ENCODE measurements at places on chromosomes 16 and 17. TPM values are rescaled to one million over a fixed set of nuclear protein-coding genes. Genes with fewer than 3 reads are reported as not detected.

Gene FNDC8
- total RNA-seq: under 0.01 TPM

Gene SPHK1
- total RNA-seq: 196 TPM

Gene IL21R
- 0.13 TPM for total RNA-seq

Gene APOH
- not detected for total RNA-seq

Gene NOTUM
- total RNA-seq: under 0.01 TPM

Gene ALOX15B
- not detected for total RNA-seq

Gene SLFN12
- total RNA-seq: 42.9 TPM

Gene C16orf96
- total RNA-seq: not detected

Gene WRAP53
- 6.9 TPM for total RNA-seq

Gene ATP2A1
- 0.13 TPM for total RNA-seq

Gene ERBB2
- total RNA-seq: 1.1 TPM

Gene CDH5
- total RNA-seq: 263 TPM

Gene HS3ST3A1
- total RNA-seq: 0.39 TPM

Gene JPH3
- total RNA-seq: 0.64 TPM

Gene GNG13
- total RNA-seq: not detected

Gene MT1M
- 0.38 TPM for total RNA-seq

DNA sequence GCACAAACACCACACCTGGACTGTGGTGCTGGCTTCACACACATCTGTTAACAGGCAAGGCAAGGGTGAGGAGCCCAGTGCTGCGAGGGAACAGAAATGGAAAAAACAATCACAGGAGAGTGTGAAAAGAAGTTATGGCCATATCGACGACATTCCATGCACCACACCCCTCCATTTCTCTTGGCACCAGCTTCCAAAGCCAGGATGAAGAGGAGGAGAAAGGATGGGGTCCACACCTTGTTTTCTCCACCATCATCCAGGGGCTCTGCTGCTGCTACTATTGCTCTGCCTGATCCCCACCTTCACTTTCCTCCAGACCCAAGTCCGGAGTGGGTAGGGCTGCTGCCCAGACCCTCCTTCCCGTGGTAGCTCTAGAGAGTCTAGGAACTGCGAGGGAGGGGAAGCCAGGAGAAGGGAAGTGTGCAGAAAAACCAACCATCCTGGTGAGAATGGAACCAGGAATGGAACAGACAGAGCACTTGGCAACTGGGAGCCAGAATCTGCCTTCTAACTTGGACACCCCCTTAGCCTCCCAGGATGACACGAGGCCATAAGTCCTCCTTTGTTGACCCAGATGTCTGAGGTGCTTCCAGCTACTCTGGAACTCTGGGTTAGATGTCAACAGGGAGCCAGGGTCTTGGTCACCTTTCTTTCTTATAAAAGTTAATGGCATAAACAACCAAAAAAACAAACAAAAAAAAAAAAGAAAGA is 1.2 kb upstream of the PROCA1 start:
- DNase-seq: no peak

DNA sequence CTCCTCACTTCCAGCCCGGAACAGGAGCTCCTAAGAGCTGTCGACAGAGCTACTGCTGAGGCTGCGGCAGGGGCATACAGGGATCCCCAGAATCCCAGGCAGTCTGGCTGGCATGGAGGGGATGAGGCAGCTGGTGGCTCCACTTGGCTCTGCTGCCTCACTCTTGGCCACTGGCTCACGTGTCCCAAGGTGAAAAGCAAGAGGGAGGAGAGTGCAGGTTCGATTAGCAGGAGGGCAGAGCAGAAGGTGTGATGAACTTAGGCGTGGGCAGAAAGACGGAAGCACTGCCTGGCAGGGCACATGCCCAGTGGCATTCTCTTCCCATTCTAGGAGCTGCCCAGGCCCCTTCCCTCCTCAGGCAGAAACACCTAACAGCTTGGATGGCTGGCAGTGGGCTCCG is 11.3 kb upstream of the TBX21 start:
- no peak for DNase-seq

GRCh38 chr17:74098136-74099024 is 105.1 kb upstream of the RPL38 start:
- no peak for DNase-seq

- DNase-seq: no peak
Observed at GRCh38 chr17:66518108-66518507, 215.7 kb downstream of the PRKCA start.

GRCh38 chr17:59829217-59830006 is 63.3 kb downstream of the TUBD1 start:
- peak; percentile 93 for DNase-seq

- DNase-seq: peak; percentile 55
Observed at GRCh38 chr17:29384901-29385300, 5.3 kb upstream of the TAOK1 start.

DNA sequence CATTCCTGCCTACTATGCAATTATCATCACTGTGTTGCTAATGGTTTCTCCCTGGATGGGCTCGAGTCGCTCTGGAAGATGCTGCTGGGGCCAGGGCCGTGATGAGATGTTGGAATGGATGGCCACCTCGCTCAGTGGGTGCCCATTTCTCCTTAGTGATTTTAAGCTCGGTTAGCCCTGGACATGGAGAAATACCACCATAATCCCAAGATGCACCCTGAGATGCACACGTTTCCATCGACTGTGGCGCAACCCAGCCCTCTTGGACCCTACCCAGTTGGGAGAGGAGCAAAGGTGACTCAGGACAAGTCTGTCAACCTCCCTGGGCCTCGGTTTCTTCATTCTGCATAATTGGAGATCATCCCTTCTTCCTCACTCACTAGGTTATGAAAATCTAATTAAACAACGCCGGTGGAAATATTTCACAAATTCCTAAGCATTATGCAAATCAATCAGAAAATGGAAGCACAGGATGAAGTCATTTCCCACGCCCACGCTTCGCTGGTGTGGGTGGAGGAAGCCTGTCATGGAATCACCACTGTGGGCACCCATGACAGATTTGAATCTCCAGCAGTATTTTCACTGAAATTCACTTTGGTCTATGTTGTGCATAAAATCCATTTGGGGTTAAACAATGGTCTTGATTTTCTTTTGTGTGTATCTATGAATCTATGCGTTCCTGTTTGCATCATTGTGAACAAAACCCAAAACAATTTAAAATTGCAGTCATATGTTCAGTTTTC is 195.2 kb downstream of the AXIN2 start:
- no peak for DNase-seq

DNA sequence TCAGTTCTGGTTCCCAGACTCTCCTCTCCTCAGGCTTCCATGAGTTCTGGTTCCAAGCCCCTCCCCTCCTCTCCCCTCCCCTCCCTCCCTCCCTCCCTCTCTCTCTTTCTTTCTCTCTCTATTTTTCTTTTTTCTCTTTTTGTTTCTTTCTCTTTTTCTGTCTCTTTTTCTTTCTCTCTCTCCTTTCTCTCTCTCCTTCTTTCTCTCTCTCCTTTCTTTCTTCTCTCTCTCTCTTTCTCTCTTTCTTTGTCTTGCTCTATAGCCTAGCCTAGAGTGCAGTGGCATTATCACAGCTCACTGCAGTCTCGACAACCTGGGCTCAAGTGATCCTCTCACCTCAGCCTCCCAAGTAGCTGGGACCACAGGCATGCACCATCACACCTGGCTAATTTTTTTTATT is 796 bp upstream of the CES3 start:
- no peak for DNase-seq

GRCh38 chr16:8137606-8138005 is 452.7 kb downstream of the TMEM114 start:
- DNase-seq: no peak

DNA sequence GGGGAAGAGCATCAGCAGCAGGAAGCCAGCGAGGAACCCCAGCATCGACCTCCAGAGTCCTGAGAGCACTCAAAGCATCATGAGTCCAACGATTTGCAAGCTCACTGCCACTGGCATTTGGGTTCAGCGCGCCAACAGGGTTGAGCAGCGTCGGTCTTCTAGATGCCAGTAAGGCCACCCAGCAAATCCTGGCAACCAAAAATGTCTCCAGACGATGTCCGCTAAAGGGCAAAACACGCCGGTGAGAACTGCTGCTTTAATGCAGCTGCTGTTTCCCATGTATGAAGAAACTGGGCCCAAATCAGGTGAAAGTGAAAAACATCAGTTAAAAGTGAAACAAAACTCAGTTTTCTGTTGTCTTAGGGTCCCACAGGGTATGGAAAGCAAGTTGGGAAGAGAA is 70.2 kb downstream of the ANKRD11 start:
- no peak for DNase-seq

- DNase-seq: no peak
Observed at GRCh38 chr16:4737545-4737944, 3.2 kb downstream of the DNAAF8 start.

DNA sequence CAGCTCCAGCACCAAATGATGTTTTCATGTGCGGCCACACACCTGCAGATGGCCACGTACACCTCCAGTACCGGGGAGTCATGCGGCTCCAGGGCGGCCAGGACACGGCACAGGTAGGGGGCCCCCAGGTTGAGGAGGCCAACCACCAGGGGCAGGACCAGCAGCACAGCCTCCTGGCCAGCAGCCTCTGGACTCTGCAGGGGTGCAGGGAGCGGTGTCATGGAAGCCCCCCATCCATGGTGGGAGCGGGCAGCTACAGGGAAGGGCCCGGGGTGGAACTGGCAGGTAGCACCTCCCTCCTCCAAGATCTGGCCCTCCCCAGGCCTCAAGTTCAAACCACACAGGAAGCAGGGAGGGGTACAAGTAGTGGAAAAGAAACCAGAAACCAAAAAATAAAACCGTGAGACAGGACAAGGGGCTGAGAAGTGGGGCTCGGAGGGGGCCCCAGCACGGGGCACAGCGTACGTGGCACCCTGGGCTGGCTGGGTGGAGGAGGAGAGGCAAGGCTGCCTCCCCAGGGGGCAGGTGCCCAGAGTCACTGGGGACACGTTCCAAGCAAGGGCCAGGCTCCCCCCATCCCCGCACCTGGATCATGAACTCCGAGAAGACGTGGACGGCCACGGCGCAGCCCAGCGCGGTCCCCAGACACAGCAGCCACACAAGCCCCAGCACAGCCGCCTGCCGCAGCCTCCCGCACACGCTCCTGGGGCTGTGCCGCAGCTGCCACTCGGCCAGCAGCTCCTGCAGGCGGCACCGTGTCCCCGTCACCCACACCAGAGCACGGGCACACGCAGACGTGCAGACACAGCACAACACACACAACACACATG is 7.4 kb downstream of the TMC6 start:
- DNase-seq: no peak

DNA sequence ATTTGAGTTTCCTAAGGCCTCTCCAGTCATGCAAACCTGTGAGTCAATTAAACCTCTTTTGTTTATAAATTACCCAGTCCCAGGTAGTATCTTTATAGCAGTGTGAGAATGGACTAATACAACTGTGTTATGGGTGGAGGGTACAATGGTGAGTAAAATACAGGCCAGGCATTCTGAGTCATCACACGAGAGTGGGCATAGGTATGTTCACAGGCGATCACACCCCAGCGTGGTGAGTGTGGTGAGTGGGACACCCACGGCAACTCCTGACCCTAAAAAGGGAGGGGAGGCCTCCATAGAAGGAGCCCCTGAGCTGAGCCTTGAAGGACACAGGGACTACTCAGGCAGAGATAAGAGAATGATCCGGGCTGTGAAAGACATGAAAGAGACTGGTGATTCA is 22.6 kb upstream of the MAPT start:
- no peak for DNase-seq

DNA sequence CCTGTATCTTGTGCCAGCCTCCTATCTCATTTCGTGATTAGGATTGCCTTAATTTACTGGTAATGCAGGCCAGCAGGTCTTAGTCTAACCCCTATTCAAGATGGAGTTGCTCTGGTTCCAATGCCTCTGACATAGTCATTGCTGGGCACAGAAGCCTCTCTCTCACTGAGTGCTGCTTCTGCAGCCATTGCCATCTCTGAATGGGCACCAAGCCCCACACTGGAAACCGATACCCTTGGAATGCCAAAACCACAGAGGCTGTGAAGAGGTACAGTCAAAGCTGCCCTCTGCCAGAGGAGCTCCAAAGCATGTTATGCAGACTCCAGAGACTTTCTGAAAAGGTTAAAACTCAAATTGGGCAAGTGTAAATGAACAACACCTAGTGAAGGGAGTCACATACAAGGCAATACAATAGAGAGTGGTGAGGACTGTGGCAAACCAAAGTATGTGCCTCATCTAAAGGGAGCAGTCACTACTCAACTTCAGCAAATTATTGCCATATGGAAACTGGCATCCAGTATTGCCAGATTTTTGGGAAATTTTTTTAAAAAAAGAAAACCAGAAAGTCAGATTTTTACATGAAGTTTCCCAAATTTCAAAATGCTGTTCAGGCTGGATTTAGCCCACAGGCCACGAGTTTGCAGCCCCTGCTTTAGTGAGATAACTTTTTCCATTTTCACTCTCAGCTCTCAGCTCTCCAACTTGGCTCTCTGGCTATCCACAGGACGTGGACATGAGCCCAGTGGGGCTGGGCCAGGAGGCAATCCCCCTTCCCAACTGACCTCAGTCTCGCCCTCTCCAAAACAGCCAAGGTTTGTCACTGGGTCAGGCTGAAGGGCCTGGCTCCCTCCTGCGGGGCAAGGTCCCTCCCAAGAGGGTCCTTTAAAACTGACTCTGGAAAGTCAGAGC is 2.1 kb upstream of the MMP2 start:
- no peak for DNase-seq
